CD4-positive, alpha-beta T cell treated with Interleukin-2 at 100 ng/mL for 4 hours (primary cell): ENCODE measurements at places on chromosomes 2 and 18.
A peak's percentile ranks its signal among the peaks of the same experiment; 100 is the strongest.

DNA sequence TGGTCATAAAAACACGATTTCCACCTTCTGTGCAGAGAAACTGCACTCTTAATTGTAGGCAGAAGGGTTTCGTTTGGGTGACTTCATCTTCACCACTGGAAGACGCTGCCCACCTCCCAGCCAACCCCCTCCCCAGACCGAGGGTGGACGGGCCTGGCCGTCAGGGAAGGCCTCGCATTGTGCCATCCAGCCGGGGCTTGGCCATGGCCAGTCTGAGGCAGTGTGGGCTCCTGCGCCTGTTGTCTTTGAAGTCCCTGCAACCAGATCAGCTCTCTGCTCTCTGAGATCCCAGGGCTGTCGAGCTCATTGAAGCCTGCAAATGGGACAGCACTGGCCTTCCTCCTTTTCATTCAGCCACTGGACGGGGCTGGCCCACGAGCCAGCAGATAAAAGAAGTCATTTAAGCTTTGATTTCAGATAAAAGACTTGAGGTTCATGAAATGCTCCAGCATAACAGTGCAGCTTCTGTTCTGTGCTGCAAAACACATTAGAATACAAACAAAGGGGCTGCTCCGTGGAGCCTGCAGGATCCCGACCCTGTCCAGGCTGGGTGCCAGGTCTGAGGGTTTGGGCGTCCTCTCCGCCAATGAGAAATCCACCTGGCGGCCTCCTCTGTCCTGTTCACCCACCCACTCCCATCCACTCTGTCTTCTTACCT, 253.5 kb downstream of the LDLRAD4 start:
- DNase-seq = no peak

DNA sequence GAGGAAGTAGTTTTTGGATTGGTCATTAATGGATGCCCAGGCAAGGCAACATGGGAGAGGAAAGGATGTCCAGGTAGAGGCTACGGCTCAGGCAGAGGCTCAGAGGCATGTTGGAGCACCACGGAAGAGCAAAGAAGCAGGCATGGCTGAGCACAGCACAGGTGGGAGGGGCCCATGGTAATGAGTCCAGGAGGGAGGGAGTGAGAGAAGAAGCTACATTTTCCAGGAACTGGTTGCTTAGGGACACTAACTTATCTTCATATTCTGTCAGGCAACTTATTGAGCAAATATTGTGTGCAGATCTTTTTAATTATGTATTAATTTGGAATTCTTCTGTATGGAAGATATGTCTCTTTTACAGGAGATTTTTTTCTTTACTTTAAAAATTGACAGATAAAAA, 42.2 kb downstream of the ARHGEF4 start:
- no peak for DNase-seq

GRCh38 chr2:233938676-233939370, 21.6 kb downstream of the TRPM8 start:
- no peak for DNase-seq

DNA sequence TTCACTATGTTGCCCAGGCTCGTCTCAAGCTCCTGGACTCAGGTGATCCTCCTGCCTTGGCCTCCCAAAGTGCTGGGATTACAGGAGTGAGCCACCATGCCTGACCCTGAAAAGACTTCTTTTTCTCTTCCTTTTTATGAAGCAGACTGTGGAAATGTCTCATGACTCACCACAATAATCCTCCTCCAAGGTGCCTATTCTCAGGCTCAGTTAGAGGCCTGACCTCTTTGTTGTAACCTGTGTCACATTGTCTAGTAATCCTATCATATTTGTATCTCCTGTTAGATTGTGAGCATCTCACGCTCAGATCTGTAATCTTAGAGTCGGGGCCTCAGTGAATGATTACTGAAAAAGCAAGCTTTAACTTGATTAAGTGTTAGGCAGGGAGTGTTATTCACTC, 18.3 kb upstream of the TAF4B start:
- DNase-seq = no peak

GRCh38 chr2:46461709-46462171, 17.6 kb upstream of the TMEM247 start:
- peak; percentile 8 for DNase-seq
